ENCODE measurements at places on chromosomes 4 and X. TPM values are rescaled to one million over a fixed set of nuclear protein-coding genes. Genes with fewer than 3 reads are reported as not detected.
A peak's percentile ranks its signal among the peaks of the same experiment; 100 is the strongest.

DNA sequence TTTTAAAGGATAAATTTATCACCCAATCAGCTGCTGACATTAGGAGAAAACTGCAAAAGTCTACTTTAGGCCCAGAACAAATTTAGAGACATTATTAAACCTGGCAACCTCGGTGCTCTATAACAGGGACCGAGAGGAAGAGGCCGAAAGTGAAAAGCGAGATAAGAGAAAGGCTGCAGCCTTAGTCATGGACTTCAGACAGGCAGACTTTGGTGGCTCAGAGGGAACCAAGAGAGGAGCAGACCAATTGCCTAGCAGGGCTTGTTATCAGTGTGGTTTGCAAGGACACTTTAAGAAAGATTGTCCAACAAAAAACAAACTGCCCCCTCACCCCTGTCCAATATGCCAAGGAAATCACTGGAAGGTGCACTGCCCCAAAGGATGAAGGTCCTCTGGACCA is 12.8 kb upstream of the UGT2B10 start:
- DNase-seq = no peak

TMPRSS11E gene
- total RNA-seq = not detected

ZNF41 gene
- total RNA-seq = 12.5 TPM

MAGEA8 gene
- total RNA-seq = not detected

GRCh38 chr4:122052677-122053076 is 99.5 kb upstream of the BLTP1 start:
- no peak for DNase-seq

MID1IP1 gene
- 52.7 TPM for total RNA-seq

DNA sequence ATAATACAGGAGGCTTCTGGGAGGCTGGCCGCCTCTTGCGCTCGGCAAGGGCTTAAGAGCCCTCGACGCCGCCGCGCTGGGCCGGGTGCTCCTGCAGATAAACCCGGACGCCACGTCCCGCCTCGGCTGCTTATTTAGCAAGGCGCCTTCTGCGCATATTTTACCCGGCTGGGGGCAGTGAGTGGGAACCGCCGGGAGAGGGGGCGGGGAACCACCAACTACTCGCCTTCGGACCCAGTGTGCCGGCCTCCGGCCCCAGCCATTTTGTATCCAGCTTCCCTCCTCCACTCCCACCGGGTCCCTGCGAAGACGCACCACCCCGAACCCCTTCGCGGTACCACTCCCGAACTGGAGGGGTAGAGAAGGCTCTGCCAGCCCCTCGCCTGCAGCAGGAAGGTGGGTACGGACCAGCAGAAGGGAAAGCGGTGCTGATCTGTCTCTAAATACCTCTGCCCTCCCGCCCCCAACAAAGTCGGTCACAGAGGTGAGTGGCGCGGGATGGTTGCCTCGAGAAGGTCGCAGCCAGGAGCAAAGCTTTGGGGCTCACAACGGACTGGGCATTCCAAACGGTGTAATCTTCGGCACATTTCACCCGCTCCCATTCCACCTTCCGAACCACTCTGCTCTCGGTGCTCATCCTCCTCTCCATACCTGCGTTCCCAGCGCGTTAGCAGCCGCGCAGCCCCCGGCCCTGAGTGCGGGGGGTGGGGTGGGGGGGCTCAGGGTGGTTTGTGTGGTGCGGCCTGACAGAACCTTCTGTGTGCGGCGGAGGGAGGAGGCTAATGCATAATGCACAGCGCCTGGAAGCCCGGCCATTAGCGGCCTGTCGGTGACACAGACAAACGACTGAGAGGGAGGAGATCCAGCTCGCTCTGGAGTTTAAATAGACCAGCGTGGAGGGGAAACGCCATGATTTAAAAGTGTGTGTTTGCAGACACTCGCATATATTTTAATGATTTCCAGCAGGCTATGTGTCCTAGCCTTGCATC is 4.9 kb upstream of the BCOR start:
- no peak for DNase-seq

CLNK gene
- not detected for total RNA-seq

DNA sequence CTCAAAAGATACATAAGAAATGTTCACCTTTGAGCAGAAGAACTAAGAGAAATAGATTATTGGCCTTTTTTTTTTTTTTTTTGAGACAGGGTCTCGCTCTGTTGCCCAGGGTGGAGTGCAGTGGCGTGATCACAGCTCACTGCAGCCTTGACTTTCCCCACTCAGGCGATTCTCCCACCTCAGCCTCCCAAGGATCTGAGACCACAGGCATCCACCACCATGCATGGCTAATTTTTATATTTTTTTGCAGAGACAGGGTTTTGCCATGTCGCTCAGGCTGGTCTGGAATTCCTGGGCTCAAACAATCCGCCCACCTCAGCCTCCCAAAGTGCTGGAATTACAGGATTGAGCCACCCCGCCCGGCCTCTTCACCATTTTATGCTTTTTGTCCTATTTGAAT is 2.9 kb upstream of the TLR6 start:
- no peak for DNase-seq

DNA sequence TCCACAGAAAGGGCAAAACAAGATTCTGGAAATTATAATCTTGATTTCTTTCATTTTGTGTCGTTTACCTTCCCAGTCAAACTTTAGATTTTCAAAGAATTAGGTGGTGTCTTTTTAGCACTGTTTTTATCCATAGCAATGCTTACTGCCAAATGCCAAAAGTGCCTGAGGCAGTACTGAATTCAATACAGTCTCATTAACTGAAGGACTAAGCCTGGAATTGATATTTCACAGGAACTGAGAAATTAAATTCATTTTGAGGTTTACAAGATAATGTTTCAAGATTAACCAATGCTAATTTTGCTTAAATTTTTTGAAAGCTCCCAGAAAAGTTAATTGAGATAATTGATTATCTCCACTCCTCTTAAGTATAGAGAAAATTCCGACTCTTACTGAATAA is 68.8 kb upstream of the ARHGAP24 start:
- DNase-seq = no peak

DNA sequence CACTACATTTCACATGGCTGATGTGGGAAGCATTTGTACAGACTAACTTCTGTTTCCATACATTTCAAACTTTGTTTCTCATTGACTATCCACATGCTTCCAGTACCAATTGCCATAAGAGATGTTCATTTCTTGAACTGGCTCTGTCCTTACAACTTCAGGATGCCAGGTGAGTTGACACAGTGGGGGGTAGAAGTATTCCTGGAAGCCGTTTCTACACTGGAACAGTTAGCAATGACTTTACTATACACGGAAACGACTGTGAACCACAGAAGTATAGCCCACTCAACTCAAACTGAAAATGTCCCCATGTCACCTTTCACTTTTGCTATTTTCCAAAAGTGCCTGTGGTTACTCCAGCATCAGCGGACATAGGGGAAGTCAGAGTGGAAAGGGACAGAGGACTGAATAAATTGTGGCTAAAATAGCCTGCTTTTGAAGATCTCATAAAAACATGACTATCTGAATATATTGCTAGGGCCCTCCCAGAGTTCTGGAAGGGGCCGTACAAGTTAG is 38.0 kb upstream of the DSPP start:
- no peak for DNase-seq

DNA sequence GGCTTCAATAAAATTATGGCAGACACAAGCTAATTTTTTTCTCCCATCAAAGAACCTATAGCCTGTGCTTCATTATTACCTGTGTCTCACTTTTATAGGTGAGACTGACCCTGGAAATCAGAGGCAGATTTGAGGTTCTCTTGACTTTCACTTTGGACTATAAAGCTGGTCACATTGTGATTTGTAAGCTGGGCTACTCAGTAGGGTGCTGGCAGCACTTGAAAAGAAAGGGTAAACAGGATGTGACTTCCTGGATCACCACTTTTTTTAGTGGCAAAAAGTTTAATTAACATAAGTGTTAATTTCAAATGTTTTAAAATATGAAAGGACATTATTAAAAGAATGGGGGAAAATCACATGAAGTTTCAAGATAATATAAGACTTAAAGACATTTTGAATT is 50.6 kb upstream of the GATB start:
- no peak for DNase-seq

GRCh38 chr4:156782491-156782890 is 189.1 kb downstream of the PDGFC start:
- no peak for DNase-seq

DNA sequence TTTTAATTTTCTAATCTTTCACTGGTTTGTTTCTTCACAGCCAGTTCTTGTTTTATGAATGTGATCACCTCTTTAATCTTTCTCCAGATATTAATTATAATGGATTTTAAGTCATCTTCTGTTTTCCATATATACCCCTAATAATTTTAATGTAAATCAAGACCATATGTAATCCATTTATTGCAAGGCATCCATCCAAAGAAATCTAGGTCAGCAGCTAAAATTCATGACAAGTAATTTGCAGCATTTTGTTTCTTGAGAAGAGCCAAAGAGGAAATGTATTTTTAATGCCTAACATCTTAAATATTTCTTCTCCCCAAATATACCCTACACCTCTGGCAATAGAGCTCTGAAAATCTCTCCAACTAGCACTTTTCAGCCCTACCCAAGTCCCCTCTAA is 81.1 kb downstream of the SUPT20HL2 start:
- no peak for DNase-seq

XPNPEP2 gene
- not detected for total RNA-seq

GRCh38 chr4:845233-845835 is 19.4 kb upstream of the CPLX1 start:
- DNase-seq = peak; percentile 52
